ENCODE measurements at places on chromosomes 6 and 20. TPM values are rescaled to one million over a fixed set of nuclear protein-coding genes. Genes with fewer than 3 reads are reported as not detected.

SLC32A1 gene
- total RNA-seq: not detected

- H3K4me1 ChIP-seq: peaks cover 30% of the 10 kb centered on the region
- no peaks in the 10 kb centered on the region for H3K27me3 ChIP-seq
- DNase-seq: peak; percentile 49
- peak overlapping the region; percentile 24 for H3K27ac ChIP-seq
Observed at GRCh38 chr6:135909737-135910387, 58.4 kb downstream of the PDE7B start.

DNA sequence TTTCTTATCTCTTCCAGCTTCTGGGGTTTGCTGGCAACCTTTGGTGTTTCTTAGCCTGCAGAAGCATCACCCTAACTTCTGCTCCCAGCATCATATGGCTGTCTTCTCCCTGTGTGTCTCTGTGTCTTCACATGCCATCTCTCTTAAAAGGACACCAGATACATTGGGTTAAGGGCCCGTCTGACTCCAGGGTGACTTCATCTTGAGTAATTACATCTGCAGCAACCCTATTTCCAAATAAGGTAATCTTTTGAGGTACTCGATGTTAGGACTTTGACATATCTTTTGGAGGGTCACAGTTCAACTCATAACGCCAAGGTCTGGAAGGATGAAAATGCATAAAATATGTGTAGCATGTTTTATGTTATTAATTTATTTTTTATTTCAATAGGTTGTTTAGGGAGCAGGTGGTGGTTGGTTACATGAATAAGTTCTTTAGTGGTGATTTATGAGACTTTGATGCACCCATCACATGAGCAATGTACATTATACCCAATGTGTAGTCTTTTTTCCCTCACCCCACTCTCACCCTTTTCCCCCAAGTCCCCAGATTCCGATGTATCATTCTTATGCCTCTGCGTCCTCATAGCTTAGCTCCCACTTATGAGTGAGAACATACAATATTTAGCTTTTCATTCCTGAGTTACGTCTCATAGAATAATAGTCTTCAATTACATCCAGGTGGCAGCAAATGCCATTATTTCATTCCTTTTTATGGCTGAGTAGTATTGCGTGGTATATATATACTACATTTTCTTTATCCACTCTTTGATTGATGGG lies 131.1 kb downstream of the TBXT start:
- H3K4me3 ChIP-seq: no peak overlapping the region
- no peaks in the 10 kb centered on the region for H3K4me1 ChIP-seq
- H3K27me3 ChIP-seq: peaks cover 3% of the 10 kb centered on the region
- H3K27ac ChIP-seq: no peak overlapping the region
- no peaks in the 10 kb centered on the region for H3K36me3 ChIP-seq
- no peak for DNase-seq

DNA sequence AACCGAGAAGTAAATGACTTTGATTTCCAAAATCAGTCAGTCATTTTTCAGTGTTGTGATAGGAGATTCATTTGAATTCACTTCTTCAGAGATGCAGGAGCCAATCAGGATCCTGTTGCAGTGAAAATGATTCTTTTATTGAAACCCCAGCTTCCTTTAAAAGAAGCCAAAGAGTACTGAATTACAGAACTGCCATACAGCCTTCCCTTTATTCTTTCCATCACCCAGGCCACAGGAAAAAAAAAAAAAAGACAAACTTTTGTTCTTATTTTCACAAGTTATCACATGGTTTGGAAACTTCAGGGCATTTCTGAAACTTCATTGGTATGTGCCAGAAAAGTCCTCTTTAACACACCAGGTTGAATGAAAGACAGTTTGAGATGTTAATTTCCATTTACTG lies 1.8 kb upstream of the CARMIL1 start:
- H3K27ac ChIP-seq: no peak overlapping the region
- peaks cover 30% of the 10 kb centered on the region for H3K4me1 ChIP-seq
- no peaks in the 10 kb centered on the region for H3K36me3 ChIP-seq
- peak overlapping the region; percentile 88 for H3K4me3 ChIP-seq

- no peak for DNase-seq
- H3K4me3 ChIP-seq: no peak overlapping the region
- no peaks in the 10 kb centered on the region for H3K4me1 ChIP-seq
- H3K27me3 ChIP-seq: peaks cover 9% of the 10 kb centered on the region
- no peak overlapping the region for H3K27ac ChIP-seq
- H3K36me3 ChIP-seq: no peaks in the 10 kb centered on the region
Observed at GRCh38 chr20:62360854-62361798, 6.0 kb downstream of the LAMA5 start.

- DNase-seq: no peak
- no peaks in the 10 kb centered on the region for H3K27me3 ChIP-seq
- H3K4me1 ChIP-seq: no peaks in the 10 kb centered on the region
- H3K4me3 ChIP-seq: no peak overlapping the region
- no peak overlapping the region for H3K27ac ChIP-seq
Observed at GRCh38 chr6:146636481-146636880, 37.7 kb downstream of the ADGB start.

DNA sequence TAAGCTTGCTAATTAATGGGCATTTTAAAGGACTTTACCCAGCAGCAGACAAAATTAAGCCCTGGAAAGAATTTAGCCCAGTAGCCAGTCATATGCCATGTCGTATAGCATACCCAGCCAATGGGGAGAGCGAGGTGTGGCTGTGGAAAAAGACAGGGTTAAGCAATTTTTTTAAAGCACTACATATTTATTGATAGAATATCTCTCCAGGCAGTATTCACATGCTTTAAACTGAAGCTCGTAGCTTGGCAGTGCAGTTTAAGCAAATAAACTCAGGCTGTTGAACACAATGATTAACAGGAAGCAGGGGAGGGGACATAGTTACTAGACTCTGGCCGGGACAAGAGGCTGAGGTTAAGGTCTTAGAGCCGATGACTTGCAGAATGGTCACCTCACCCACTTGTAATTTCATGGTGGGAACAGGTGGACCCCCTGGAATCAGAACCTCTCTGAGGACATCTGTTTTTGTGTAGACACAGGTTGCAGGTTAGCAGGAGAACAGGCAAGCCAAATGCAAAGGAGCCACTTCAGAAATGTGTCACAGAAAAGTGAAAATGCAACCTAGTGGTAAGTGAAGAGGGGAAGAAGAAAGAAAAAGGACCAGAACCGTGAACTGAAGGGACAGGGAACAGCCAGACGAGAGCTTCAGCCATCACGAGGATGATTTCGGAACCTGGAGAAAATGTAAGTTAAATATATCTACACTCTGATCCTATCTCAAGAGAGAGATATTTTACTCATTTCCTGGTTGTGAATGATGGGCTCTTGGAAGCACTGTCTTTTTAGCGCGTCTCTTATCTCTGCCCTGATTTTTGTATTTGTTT lies 7.2 kb downstream of the GCNT2 start:
- DNase-seq: peak; percentile 41
- H3K4me3 ChIP-seq: peak overlapping the region; percentile 87
- peaks cover 48% of the 10 kb centered on the region for H3K4me1 ChIP-seq
- H3K27me3 ChIP-seq: peaks cover 5% of the 10 kb centered on the region
- peaks cover 6% of the 10 kb centered on the region for H3K36me3 ChIP-seq

GRCh38 chr6:73560182-73560732 lies 39.4 kb upstream of the EEF1A1 start:
- no peak for DNase-seq
- no peaks in the 10 kb centered on the region for H3K36me3 ChIP-seq
- no peak overlapping the region for H3K4me3 ChIP-seq
- H3K4me1 ChIP-seq: peaks cover 8% of the 10 kb centered on the region
- no peak overlapping the region for H3K27ac ChIP-seq
- H3K27me3 ChIP-seq: no peaks in the 10 kb centered on the region

GRCh38 chr6:25889877-25890853 lies 16.1 kb upstream of the SLC17A3 start:
- H3K4me3 ChIP-seq: no peak overlapping the region
- no peak overlapping the region for H3K27ac ChIP-seq

DNA sequence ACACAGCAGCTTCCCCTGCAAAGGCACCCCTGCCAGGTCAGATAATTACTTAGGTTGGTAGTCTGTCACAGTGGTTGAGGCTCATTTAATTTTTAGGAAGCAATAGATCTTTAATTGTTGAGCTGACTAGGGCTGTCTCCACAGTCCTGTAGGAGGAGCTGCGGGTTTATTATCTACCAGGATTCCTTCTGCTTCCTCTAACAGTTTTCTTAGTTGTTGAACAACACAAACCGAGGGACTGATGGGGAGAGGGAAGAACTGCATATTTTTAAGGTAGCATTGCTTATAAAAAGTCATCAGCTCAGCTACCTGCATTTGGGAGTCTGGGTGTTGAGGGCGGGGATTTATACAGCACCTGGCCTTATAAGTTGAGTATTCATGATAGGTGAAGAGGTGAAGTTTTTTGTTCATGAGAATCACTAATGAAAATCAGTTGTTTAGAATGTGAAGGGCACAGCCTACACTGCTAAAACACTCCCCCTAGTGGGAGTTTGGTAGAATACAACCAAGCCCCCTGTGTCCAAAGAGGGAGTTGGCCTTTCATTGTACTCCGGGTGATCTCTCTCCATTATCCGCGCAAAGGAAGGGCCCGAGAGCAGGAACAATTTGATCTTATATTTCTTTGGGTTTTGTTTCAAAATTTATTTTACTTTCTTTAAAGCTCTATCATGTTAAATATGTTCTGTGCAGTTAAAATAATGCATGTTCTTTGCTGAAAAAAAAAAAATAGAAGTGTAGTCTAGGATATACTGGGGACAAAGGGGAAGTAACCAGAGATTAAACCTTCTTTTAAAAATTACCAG lies 69.6 kb downstream of the SSR1 start:
- peak; percentile 39 for DNase-seq
- H3K4me1 ChIP-seq: peaks cover 9% of the 10 kb centered on the region
- no peak overlapping the region for H3K4me3 ChIP-seq
- peaks cover 10% of the 10 kb centered on the region for H3K36me3 ChIP-seq
